Uterine smooth muscle cell (primary cell): ENCODE measurements at places on chromosomes 1 and 21. TPM values are rescaled to one million over a fixed set of nuclear protein-coding genes. Genes with fewer than 3 reads are reported as not detected.

The S100A1 gene
- total RNA-seq: not detected in 2 replicates

The PIK3R3 gene
- total RNA-seq: 1.4 and 3.9 TPM in 2 replicates

The SSR2 gene
- total RNA-seq: 628 and 681 TPM in 2 replicates

The SLC30A2 gene
- not detected in 2 replicates for total RNA-seq
